ENCODE measurements at places on chromosomes 4 and X.

- no peak for DNase-seq
Measured at GRCh38 chr4:8359193-8359592, 81.3 kb downstream of the ACOX3 start.

DNA sequence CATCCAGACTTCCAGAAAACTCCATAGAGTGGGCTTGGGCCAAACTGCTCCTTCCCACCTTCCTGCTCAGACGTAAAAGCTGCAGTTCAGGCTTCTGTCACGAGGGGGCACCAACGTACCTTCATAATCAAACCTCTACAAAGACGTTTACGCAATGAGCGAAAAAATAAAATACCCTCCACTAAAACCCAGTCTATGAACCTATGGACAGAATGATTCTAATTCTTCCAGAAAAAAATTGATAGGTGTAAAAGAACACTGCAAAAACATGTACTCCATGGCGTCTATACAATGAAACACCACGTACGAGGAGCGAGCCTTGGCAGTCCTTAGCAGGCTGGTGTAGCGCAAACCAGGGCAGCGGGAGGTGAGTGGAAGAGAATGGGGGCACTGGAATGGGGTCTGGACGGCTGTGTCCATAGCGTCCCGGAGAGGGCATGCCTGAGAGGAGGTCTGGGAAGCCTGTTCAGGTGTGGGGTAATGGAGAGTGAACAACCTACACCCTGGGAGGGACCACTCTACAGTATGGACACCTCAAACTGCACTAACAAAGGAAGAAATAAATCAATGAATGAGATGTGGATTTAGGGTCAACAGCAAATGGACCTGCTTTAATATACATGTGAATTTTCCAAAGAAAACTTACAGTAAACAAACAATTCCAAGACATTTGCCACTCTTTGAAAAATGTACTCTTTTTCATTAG lies 14.4 kb upstream of the RAB40A start:
- peak; percentile 19 for DNase-seq

- DNase-seq: no peak
Measured at GRCh38 chrX:26845056-26845455, 618.1 kb downstream of the PPP4R3C start.

GRCh38 chrX:20373063-20373462 lies 106.4 kb upstream of the RPS6KA3 start:
- DNase-seq: no peak

DNA sequence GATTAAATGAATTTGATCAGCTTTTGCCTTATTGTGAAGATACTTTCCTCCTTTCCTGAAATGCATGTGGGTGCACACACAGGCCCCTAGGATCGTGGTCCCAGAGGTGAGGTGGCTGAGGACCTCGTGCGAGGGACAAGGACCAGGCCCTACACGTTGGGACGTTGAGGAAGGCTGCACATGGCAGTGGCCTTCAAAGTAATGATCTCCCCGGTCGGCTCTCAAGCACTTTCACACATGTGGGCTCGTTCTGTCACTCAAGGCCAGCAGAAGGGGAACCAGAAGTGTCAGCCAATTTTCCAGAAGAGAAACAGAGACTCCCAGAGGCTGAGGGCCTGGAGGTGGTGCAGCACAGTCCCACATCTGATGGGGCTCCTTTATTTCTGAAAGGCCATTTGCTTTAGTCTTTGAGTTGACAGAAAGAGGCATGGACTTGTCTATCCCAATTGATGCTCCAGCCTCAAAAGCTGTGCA lies 196.8 kb downstream of the AFAP1 start:
- DNase-seq: no peak
